CD8-positive, alpha-beta memory T cell (primary cell): ENCODE measurements at places on chromosomes 5 and 9. TPM values are rescaled to one million over a fixed set of nuclear protein-coding genes. Genes with fewer than 3 reads are reported as not detected.

INSYN2B gene
- total RNA-seq = not detected

DNA sequence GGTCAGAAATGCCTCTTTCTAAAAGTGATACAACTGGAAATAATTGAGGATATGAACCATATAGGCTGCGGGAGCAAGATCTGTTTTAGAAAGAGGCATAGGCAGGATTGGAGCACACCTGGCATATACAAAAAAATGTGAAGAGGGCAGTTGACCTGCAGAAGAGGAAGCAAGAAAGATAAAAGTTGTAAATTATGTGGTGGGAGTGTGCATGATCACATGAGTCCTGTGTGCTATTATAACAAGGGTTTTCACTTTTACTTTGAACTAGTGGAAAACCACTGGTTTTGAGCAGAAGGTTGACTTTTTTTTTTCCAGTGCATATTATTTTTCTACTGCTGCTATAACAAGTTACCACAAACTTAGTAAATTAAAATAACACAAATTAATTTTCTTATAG is 489.3 kb downstream of the ANXA1 start:
- DNase-seq = no peak

FGD3 gene
- 56.5 TPM for total RNA-seq

GRCh38 chr9:125977223-125977622 is 230.1 kb downstream of the PBX3 start:
- no peak for DNase-seq

- no peak for DNase-seq
Measured at GRCh38 chr9:116250891-116251290, 97.3 kb downstream of the PAPPA start.

GRCh38 chr9:18791074-18791473 is 241.9 kb downstream of the SAXO1 start:
- no peak for DNase-seq

GRCh38 chr5:172881691-172882370 is 47.8 kb downstream of the ERGIC1 start:
- DNase-seq = no peak

DNA sequence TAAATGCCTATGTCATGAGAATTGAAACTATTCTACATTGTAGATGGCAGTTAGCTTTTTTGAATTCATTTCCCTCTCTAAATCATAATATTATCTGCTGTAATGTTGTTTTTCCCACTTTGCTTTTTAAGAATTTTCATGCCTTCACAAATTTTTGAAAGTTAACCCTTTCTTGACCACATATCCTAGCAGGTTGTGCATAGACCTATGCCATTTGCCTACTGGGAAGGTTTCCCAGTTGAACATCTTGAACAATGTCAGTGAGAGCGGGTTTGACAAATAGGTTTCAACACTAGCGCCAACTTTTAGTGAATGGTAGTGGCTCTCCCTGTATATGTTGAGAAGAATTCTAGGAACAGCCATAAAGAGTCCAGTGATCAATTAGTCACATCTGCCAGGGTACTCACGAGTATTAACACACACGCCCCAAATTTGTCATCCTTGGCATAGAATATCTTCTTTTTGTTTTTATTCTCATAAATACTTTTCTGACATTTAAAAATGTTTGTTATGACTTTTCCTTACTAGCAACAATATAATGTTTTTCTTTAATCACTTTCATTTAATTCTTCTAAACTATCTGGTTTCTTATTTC is 307.6 kb downstream of the PJA2 start:
- DNase-seq = no peak

DNA sequence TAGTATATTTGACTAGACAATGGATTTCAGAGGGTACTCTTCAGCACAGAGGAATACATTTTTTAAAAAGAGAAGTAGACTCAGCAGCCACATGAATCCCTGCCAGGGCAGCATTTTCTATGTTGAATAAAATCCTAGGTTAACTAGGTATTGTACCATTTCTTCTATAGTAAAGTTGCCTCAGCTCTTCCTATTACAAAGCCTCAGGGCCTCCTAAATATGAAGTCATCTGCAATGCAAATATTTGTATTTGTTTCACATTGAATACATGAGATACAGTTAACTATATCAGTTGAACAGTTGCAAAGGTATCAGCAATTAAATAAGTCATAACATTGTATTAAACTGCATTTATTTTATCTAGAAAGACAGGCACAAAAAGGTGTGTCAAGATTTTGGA is 59.5 kb downstream of the NUDT12 start:
- no peak for DNase-seq

GRCh38 chr5:175654807-175655206 is 3.1 kb upstream of the HRH2 start:
- DNase-seq = no peak

DND1 gene
- 2.3 TPM for total RNA-seq

SHISAL2B gene
- total RNA-seq = not detected

- no peak for DNase-seq
Measured at GRCh38 chr5:128081111-128081851, 2.3 kb upstream of the SLC12A2 start.

DNA sequence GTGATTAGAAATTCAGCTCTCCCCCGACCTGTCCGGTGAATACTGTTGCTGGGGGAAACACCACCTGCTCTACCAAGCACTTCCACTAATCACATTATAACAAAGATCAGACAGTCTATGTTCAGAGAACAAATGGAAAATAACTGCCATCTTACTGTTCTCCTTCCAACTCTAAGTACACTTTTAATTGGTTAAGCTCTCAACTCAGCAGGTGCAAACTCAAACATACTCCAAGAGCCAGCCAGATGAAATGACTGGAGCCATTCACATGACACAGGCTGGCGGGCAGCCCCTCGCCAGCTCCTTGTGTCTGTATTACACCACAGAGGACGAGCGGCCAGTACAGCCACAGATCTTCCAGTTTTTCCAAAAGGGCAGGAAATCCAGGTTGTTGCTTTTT is 16.1 kb downstream of the LIFR start:
- no peak for DNase-seq

SH3RF2 gene
- total RNA-seq = not detected

GRCh38 chr9:8733131-8733954 is 933.8 kb upstream of the DMAC1 start:
- no peak for DNase-seq
